ENCODE measurements at places on chromosomes 4 and X. TPM values are rescaled to one million over a fixed set of nuclear protein-coding genes. Genes with fewer than 3 reads are reported as not detected.

Gene GRSF1
- total RNA-seq = 62.4 TPM

Gene CHRDL1
- 9.0 TPM for total RNA-seq

Gene PPM1K
- 10.0 TPM for total RNA-seq

Gene JADE3
- total RNA-seq = 4.1 TPM

Gene PDZD4
- total RNA-seq = 0.26 TPM

Gene SPANXD
- total RNA-seq = not detected

Gene PCSK1N
- 0.17 TPM for total RNA-seq

Gene GPR78
- total RNA-seq = 1.0 TPM

Gene RAB41
- total RNA-seq = not detected

Gene NDST3
- not detected for total RNA-seq

Gene WNK3
- total RNA-seq = 0.51 TPM

Gene MAGEA8
- not detected for total RNA-seq

Gene TRIM61
- 4.5 TPM for total RNA-seq
